Adipocyte (in vitro differentiated cells): ENCODE measurements at places on chromosomes 1 and 21.

- peak; percentile 38 for DNase-seq
Measured at GRCh38 chr1:63690966-63691700, 82.7 kb upstream of the ROR1 start.

DNA sequence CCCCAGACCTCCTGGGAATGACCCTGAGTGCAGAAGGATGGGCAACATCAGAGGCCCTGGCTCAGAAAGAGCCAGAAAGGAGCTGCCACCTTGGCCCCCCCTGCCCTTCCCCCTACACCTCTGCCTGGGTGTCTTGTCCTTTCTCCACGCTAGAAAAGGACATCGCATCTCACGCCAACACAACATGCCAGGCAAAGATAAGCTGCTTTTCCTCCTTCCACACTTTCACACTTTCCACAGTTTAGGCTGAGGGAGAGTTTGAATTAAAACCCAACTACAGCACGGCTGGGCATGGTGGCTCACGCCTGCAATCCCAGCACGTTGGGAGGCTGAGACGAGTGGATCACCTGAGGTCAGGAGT is 109.5 kb downstream of the SPSB1 start:
- DNase-seq = no peak

DNA sequence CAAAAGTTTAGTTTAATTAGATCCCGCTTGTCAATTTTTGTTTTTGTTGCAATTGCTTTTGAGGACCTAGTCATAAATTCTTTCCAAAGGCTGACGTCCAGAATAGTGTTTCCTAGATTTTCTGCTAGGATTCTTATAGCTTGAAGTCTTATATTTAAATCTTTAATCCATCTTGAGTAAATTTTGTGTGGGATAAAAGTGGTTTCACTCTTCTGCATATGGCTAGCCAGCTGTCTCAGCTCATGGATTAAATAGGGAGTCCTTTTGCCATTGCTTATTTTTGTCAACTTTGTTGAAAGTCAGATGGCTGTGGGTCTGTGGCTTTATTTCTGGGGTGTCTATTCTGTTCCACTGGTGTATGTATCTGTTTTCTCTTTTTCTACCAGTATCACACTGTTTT is 801.3 kb upstream of the ADGRL4 start:
- no peak for DNase-seq

- DNase-seq = no peak
Measured at GRCh38 chr21:45589686-45590245, 47.5 kb upstream of the SLC19A1 start.

GRCh38 chr1:170732252-170732588 is 68.3 kb downstream of the PRRX1 start:
- DNase-seq = peak; percentile 80
